ENCODE measurements at places on chromosomes 6 and 20.

DNA sequence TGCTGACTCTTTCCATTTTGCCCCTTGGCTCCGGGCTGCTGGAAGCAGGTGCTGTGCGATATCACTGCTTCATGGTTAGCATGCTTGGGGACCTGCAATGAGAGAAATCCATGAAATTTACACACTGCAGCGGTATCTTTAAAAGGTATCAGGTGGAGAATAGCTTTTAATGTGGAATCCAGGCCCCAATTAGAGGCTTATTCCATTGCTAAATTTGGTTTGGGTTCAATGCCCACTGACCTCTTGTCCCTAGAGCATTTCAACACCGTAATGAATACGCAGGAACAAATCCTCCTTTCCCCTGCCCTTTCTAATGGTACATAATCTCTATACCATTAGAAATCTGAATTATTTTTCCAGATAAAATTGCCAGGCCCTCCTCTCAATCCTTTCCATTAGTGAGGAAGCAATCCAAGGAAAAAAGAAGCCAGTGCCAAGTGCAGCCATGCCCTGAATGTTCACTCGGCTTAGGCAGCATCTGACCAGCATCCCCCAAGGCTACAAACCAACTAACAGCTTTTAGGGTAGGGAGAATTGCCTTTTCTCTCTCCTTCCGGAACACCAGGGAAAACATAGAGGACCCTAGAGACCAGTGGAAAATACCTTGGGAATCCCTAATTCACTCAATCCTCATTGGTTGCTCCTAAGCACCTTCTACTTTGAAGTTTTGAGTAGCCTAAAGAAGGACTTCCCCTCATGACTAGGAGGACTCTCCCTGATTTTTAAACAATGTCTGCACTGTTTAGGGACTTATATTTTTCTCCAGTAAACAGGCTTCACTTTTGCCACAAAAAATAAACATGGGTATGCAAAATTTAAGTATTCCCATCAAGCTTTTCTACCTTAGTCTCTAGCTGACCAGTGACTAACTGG is 143.1 kb downstream of the QRSL1 start:
- DNase-seq = no peak

DNA sequence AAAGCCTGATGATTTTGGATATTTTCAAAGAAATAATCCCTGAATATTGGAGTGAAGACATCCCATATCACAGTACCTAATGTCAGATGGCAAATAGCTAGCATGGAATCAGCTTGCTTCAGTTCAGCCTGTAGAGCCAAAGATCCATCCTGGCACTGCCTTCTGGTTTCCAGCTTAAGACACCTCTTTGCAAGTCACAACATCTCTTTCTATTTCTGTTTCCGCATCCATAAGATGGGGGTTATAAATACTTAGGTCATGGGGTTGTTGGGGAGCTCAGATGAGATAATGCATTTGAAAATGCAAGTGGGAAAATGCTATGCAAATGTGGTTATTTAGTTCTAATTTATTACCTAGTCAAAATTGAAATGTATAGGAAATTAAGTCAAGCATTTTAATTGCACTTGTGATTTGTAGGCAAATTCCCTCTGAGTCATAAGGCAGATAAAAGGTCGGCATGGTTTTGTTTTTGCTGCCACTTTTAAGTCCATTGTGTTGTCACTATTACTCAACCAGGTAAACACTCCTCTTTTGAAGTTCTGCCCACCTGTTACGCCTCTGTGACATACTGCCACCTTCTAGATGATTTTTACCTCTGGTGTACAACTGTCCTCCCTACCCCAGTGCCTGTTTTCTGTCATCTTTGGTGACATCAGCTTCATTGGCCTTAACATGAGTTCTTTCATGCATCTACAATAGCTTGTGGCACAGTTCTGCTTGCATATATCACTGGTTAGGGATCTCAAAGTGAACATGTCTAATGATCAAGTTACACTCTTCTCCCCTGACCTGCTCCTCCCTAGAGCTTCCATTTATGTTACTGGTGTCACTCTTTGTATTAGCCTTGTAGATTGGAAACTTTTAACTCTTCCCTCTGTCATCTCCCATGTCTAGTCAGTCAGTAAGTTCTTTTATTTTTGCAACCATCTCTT is 96.6 kb downstream of the CDKAL1 start:
- DNase-seq = no peak

- no peak for DNase-seq
Observed at GRCh38 chr6:143158113-143158581, 97.5 kb downstream of the AIG1 start.

DNA sequence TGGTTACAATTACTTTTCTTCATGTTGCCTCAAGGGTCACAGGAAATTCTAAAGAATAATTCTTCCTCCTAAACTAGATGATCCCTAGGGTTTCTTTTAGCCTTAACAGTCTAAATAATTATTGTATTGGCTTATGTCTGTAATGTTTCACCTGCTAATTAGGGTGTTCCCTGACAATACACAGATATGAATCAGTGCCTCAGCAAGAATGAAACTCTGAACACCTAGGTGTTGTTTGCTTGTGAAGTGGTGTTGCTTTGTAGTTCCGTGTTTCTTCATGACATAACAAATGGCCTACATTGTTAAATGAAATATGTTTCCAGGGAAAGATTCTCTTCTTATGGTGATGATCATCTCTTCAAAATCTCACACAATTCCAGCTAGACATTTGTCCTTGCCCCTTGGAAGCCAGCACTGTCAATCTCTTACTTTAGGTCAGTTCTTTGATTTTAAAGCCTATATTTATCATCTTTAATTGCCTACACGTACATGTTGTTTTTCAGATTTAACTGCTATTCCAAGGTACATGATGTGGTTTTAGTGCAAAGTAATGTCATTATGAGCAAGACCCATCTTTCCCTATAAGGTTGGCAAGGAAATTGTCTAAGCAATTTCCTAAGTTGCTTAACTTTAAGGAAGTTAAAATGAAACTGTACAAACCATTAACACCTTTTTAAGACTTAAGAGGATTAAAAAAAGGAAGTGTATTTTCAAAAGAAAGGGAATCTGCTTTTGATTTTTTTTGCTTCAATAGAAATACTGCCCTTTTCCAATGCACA is 111.9 kb downstream of the TBC1D7 start:
- no peak for DNase-seq

DNA sequence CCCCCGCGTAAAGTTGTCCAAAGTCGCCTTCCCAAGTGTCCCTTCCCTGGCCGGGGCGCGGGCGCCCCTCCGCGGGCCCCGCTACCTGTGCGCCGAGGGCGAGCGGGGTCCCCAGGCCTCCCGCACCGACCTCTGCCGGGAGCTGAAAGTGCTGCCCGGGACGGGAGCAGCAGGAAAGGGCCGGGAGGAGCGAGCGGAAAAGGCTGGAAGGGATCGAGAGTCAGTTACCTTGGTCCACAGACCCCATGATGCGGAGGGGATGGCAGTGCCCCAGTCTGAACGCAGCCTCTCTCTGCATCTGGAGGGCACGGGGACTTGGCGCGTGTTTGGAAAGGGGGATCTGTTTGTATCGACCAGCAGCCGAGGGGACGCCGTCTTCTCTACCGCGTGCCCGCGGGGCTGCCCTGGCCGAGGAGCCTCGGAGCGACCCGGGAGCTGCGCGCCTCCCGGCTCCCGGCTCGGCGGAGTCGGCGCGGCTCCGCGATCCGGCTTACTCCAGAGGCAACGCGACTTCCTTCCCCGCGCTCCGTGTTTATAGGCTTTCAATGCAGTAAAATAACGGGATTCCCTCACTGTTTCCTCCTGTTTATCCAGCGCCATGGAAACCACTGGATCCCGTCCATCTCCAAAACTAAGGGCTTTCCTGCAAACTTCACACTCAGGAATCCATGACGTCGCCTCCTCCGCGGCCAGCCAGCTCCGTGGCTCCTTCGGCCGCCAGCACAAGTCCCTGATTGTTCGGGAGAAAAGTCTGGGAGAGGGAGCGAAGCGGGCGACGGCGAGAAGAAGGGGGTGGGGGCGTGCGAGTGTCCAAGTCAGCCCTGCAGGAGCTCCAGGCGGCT is 20.0 kb upstream of the NFATC2 start:
- no peak for DNase-seq

DNA sequence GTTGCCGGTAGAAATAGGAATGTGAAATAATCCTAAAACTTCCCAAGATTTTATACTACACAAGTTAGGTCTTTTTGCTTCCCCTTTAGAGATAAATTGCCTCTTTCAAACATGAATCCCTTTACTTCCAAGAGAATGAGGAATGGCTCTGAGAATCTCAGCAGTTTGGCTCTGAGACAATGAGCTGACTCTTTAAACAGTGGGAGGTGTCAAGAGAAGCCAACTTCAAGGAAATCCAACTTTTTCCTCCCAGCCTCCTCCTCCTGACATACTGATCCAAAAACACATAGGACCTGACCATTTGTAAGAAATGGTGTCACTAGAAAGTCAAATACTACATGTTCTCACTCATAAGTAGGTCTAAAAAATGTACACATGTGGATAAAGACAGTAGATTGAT is 154.2 kb downstream of the ALDH8A1 start:
- no peak for DNase-seq

DNA sequence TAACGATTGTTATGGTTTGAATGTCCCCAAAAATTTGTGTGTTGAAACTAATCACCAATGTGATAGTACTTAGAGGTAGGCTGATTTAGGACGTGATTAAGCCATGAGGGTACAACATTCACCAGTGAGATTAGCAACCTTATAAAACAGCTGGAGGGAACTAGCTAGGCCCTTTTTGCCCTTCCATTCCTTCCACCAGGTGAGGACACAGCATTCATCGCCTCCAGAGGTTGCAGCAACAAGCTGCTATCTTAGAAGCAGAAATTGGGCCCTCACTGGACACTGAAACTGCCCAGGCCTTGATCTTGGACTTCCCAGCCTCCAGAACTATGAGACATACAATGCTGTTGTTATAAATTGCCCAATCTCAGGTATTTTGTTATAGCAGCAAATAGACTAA is 340.7 kb upstream of the JARID2 start:
- DNase-seq = no peak

- no peak for DNase-seq
Observed at GRCh38 chr6:15980801-15981200, 148.1 kb upstream of the MYLIP start.

DNA sequence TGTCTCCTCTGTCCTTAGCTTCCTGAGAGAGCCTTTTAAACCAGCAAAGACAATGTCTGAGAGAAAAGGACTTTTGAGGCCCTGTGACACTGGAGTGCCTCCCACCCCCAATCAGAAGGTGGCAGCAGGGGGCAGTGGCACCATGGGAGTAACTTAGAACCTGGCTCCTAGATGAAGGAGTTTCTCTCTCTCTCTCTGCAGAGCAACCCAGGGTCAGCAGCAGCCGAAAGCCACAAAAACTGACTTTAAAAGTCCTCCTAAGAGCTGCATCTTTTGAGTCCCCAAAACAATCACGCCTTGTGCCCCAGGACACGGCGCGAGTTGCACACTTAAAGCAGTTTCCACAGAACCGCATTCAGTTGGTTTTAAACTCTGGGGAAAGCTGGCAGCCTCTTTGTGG is 5.3 kb upstream of the TCP11 start:
- no peak for DNase-seq

DNA sequence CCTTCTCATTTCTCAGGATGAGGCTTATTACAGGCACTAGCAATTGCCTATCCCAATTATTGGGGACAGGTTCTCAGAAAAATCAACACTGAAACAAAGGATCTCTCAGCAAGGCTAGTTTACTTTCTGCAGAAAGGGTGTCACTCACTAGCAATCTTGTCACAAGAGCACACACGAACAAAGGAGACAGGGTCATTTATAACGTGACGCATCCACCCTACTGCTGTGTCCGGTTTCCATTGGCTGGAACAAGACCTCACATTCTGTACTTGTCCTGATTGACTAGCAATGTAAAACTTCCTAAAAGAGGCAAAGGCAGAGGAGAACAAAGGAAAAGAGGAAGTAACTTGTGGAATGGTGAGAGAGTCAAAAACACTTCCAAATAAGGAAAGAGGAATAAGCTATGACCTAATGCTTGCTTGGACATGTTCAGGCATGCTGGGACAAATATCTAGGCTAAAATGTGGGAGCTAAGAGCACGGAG is 160.2 kb upstream of the STXBP5 start:
- DNase-seq = no peak

GRCh38 chr6:85015396-85015990 is 251.1 kb upstream of the TBX18 start:
- no peak for DNase-seq
